Fibroblast of upper back skin (primary cell): ENCODE measurements at places on chromosomes 11 and 22.

- DNase-seq, result peak; percentile 61
These were observed 109.4 kb downstream of the GRIA4 start for GRCh38 chr11:105719073-105719822.

- no peak for DNase-seq
These were observed 186.8 kb downstream of the TMEM135 start for GRCh38 chr11:87224486-87224885.

DNA sequence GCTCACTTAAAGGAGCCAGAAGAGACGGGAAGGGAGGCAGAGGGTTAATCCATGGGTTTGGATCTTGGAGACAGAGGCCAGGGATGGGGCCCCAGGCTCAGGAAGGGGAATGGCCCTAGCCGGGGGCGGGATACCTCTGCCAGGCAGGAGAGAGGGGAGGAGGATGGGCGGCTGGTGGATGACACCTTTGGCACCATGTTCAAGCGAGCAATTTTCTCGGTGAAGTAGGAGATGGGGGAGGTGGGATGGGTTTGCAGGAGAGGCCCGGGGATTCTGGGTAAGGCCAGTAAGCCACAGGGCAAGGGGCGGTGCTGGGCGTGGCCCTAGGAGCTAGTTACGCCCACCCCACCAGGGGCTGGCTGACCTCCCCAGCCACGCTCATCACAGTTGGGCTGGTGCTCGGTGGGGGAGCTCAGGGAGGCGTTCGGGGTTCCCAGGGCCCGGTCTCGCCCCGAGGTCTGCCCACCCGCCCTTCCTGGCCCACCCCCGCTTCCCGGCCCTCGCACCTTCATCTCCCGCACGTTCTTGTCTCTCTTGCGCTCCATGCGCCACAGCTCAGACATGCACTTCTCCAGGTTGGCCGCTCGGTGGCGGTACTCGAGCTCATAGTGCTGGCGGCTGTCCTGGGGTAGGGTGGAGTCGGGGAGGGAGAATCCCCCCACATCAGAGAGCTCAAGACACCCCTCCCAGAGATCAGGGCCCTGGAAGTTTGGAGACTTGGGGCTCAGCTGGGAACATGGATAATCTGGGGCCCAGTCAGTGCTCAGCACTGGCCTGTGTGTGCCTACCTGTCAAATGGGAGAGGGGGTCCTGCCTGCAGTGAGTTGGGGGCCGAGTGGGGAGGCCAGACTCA, 12.7 kb downstream of the BAIAP2L2 start:
- peak; percentile 9 for DNase-seq

DNA sequence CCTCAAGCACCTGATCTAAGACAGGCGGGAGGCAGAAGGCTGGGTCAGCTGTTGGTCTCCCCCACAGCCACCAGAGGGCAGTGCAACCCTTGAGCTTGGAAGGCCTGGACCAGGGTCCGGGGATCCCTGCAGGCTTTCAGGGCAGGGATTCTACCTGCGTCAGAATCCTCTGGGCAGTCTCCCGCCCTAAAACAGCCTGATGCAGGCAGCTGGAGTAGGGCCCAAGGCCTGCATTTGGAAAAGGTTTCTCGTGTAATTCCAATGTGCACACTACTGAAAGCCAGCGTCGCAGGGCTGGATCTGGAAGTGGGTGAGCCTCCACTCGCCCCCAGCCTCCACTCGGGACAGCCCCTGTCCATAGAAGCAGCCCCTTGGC, 31.8 kb downstream of the BID start:
- DNase-seq, result peak; percentile 59

- peak; percentile 46 for DNase-seq
These were observed 12.1 kb downstream of the CCDC81 start for GRCh38 chr11:86386746-86387145.

DNA sequence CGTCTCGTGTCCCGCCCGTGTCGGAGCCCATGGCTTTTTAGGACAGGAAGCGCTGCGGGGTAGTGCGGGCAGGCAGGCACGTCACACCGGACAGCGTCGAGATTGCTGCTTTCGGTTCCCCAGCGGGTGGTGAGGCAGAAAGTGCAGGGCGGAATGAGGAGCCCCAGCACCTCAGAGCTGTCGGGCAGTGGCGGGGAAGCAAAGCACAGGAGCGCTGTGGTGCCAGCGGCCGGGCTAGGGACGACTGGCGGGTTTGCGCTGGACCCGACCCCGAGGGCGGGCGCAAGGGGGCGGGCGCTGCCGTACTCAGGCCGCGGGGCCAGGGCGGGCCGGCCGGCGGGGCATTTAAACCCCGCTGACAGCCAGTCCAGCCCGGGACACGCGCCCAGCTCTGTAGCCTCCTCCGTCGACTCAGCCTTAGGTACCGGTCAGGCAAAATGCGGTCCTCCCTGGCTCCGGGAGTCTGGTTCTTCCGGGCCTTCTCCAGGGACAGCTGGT, at the start of gene SLC37A2:
Gene SLC37A2, plus strand, starts transcription at position 375 of the 498 bp plus-strand sequence. Its CDS starts 63 bp downstream, at position 438.
- peak; percentile 42 for DNase-seq

GRCh38 chr22:45997777-45998637, 21.0 kb upstream of the WNT7B start:
- DNase-seq, result no peak

GRCh38 chr11:74677131-74677530, 54.1 kb downstream of the CHRDL2 start:
- no peak for DNase-seq

DNA sequence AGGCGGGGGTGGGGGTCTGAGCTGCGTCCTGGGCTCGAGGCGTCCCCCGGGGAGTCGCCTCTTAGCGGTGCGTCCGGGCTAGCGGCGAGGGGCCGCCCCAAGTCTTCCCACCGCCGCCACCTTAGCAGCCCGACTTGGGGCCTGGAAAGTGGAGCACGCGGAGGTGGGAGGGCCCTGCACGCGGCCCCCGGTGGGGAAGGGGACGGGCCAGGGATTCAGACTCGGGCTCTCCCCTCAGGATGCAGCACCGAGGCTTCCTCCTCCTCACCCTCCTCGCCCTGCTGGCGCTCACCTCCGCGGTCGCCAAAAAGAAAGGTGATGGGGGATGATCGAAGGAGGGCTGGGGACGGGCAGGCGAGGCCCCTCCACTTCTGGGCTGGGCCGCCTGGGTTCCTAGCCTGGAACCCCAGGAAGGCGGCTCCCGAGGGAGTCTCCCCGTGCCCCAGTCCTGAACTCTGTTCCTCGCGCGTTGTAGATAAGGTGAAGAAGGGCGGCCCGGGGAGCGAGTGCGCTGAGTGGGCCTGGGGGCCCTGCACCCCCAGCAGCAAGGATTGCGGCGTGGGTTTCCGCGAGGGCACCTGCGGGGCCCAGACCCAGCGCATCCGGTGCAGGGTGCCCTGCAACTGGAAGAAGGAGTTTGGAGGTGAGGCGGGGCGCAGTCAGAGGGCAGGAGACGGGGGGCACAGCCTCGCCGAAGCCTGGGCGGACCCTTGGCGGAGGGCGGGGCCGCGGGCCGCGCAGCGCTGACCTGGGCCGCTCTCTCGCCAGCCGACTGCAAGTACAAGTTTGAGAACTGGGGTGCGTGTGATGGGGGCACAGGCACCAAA, 563 bp downstream of the MDK start:
- no peak for DNase-seq

DNA sequence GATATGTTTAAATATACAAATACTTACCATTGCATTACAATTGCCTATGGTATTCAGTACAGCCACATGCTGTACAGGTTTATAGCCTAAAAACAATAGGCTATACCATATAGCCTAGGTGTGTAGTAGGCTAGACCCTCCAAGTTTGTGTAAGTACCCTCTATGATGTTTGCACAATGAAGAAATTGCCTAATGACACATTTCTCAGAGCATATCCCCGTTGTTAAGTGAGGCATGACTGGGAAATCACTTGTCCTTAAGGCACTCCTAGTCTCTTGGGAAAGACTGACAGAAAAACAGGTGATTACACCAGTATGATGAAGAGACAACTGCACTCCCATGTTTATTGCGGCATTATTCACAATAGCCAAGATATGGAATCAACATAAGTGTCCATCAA, 187.2 kb downstream of the SPON1 start:
- DNase-seq, result no peak
